ENCODE measurements at places on chromosomes 12 and 14.
A peak's percentile ranks its signal among the peaks of the same experiment; 100 is the strongest.

DNA sequence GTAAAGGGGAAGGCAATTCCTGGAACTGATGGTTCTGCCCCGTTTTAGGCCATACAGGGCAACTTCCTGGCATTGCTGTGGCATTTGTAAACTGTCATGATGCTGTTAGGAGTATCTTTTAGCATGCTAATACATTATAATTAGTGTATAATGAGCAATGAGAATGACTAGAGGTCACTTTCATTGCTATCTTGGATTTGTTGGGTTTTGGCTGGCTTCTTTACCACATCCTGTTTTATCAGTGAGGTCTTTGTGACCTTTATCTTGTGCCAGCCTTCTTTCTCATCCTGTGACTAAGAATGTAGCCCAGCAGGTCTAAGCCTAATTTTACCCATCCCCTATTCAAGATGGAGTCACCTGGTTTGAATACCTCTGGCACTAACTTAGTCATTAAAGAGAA, 51.2 kb downstream of the TESPA1 start:
- peak; percentile 37 for DNase-seq

DNA sequence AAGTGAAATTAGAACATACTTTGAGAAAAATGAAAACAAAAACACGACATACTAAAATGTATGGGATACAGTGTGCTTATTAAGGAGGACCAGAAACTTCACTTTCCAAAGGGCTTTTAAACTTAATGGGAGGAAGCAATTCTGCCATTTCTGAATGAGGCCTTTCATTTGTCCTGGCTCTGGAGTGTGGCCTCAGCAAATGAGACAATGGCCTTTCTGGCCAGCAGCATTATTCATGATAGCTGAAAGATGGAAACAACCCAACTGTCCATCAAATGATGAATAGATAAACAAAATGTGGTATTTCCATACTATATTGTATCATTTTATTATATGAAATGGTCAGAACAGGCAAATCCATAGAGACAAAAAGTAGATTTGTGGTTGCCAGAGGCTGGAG, 338.6 kb downstream of the CEP128 start:
- DNase-seq = no peak

DNA sequence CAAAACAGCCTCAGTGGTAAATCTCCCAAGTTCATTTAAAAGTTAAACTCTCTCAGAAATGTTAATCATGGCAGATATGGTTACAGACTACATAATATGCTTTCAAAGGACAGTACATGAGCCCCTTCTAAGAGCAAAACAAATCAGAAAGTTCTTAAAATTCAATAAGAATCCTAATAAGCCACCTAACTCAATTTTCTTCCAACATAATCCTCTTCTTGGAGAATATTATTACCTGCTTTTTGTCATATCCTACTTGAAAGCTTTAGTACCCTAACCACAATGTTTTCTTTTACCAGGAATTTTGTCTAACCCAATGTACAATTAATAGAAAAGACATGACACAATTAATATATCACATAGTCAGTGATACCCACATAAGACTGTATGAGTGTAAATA, 236.5 kb upstream of the ATP2B1 start:
- DNase-seq = no peak

DNA sequence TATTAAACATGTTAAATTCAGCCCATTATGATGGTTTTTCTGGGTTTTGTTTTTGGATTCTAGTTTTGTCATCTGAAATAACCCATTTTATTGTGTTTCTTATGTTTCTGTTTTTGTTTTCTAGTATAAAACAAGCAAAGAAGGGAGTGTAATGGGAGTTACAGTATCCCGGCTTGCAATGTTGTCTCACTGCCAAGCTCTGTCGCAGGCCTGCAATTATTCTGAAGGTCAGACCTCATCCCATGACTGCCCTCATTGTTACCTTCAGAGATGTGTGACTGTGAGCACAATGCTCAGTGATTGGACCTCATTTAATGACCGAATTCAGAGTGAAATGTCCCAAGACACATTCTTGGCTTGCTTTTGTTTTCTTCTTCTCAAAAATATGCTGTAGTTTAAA, 73.0 kb upstream of the ATF1 start:
- no peak for DNase-seq

- DNase-seq = no peak
These were observed 39.8 kb downstream of the CBX5 start for GRCh38 chr12:54240129-54240528.

GRCh38 chr14:21494902-21495762, 16.0 kb downstream of the METTL3 start:
- no peak for DNase-seq

DNA sequence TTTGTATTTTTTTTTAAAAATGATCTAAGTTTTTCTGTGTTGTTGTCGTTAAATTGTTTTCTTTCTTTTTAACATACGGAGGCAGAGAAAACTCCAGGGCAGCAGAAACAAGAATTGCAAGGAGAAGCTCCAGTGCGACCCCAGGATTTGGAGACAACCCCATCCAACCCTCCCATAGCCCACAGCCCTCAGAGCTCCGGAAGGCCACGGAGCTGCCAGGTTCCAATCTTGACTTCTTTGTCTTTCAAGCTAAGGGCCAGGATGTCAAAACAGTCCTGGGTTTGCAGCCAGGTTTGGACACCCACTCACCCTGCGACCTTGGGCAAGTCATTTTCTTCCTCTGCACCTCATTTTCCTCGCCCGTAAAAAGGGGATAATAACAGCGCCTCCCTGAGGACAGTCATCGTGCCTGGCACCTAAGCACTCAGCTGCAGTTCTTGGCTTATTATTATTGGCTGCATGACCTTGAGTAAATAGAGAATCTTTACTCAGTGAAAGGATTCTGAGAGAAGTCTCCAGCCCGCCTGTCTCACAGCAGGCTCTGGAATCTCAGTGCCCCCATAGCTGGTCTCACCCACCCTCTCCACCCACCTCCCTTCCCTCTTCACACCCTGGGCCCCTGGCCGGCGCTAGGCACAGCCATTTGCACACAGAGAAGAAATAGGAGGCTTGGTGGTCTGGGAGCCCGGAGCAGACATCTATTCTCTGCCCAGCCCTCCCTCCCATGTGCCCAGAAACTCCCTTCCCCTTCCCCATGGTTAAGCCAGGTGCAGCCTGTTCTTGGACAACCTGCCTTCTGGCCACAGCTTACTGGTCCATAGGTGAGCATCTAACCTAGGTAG, 79.4 kb upstream of the BCL11B start:
- no peak for DNase-seq

GRCh38 chr14:67882986-67883555, 63.5 kb downstream of the RAD51B start:
- DNase-seq = no peak

- peak; percentile 38 for DNase-seq
These were observed 165.8 kb downstream of the EMP1 start for GRCh38 chr12:13362260-13362841.

GRCh38 chr12:65853489-65854157, 29.3 kb downstream of the HMGA2 start:
- no peak for DNase-seq

GRCh38 chr14:44995770-44996294, 33.8 kb downstream of the TOGARAM1 start:
- DNase-seq = no peak

DNA sequence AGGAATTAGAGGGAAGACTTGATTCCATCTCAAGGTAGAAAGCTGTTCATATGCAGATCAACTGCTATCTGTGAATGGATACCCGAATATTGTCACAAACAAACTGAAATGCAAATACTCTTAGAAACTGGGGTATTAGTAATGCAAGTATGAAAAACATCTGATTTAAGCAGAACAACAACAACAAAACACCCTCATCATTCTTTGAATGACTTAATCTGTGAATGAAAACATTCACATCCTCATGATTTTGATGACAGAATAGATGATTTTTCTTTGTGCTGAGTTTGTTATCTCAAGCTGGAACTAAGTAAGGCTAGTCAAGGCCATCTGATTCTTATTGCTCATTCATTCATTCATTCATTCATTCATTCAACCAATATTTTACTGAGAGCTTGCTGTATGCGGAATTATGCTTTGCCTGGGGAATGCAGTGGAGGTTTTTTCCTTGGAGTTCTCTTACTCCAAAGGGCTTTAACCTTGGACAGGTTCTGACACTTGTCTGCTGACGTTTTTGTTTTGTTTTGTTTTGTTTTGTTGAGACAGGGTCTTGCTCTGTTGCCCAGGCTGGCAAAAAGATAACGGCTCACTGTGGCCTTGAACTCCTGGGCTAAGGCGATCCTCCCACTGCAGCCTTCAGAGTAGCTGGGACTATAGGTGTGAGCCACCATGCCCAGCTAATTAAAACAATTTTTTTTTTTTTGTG, 23.3 kb downstream of the OR10G3 start:
- no peak for DNase-seq

DNA sequence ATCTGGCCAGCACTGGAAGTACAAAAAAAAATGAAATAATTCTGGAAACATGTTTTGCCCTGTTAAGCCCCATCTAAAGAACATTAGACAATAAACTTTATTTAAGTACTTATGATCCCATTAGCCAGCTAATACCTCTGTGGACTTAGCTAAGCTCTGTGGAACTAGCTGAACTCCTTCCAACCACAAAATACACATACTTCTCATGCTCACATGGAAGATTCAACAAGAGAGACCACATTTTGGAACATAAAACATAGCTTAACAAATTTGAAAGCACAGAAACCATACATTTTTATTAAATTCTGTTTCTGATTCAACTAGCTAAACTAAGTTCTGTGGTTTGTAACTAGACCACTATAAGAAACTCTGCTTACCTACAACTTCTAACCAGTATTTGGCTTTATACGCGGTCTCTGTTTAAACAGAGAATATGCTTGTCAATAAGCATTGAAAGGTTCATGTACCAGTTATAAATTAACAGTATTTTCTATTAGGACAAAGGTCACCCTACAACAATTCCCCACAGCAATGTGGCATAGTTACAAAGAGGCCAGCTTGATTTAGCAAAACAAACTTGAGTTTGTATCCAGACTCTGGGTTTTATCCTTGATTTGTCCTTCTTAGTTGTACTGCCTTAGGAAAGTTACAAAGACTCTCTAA, 300.1 kb downstream of the C12orf50 start:
- DNase-seq = no peak

DNA sequence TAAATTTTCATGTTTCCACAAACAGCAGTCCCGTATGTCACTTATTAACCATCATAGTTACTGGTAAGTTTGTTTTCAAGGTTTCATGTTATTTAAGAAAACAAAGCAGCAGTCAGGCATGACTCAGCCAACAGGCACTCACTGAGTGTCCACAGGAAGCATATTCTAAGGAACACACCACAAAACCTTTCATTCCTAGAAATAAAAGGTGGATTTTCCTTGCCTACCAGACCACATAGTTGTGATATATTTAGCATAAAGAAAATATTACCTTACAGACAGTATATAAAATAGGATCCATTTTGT, 143.3 kb upstream of the AVPR1A start:
- no peak for DNase-seq

- no peak for DNase-seq
These were observed 231.2 kb upstream of the PLEKHG7 start for GRCh38 chr12:92471551-92471950.

DNA sequence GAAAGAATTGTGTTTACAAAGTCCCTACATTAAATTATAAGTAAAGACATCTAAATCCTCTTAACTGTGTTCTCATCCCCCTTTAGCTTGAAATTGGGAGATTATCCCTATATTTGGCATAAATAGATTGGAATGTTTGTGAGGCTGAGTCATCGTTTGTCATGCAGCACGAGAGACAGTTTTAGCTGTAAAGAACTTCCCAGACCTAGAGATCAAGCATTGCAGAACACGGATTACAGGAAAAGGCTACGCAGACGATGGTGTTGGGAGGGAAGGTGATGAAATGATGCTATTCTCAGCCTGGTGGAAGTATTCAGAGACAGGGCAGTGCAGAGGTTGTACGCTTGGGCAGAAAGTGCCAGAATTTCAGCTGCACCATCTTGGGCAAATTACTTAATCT, 93.8 kb downstream of the PTPRB start:
- DNase-seq = no peak

- DNase-seq = no peak
These were observed 174.2 kb downstream of the PPM1H start for GRCh38 chr12:62760779-62761178.

DNA sequence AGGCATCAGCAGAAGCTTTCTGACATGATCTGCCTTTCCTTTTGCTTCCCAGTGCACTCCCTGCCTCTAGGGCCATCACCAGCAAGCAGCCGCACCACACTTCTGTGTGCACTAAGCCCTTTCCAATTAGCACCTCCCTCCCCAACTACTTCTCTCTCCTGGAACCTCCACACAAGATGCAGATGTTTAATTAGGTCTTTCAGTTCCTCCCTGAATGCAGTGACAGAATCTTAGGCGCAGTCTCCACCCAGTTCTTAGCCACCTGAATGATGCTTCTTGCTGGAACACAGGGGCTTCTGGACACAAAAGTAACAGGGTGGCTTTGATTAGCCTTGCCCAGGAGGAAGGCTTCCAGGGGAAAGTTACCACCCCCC, 32.9 kb downstream of the NIN start:
- no peak for DNase-seq

DNA sequence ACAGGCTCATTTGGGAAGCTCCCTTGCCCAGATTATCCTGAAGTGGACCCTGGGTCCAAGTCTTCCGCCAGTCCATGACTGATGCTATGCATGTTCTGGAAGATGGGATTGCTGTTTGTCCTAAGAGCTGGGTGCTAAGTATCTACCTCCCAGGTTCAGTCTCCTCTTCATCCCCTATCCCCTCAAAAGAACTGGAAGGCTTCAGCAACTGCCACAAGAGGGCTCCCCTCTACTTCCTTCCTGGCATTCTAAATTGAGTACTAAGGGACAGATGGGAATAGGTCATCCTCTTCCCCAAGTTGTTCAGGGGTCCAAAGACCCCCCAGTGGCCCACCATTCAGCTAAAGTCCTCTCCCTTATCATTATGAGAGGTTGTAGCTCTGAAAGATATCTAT, 9.0 kb upstream of the FKBP11 start:
- DNase-seq = no peak

GRCh38 chr14:87888136-87888999, 104.6 kb downstream of the GALC start:
- no peak for DNase-seq

DNA sequence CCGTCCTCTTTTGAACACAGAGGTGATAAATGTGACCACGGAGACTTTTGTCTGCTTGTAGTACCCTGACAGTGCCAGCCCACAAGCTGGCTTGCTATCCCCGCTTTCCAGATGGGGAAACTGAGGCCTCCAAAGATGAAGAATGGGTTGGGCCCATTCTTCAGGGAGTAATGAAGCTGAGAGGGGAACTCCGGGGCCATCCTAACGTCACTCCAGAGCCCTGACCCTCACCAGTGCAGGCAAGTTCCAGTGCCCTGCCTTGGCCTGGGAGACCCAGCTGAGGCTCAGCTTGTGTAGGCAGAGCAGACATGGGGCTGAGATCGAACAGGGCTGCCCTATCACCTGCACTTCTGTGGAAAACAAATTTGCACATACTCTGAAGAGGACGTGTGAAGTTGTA, 277.1 kb downstream of the DPF3 start:
- no peak for DNase-seq

GRCh38 chr12:51907856-51908425, 637 bp downstream of the ACVRL1 start:
- DNase-seq = no peak

- no peak for DNase-seq
These were observed 126.8 kb downstream of the KCNK10 start for GRCh38 chr14:88196116-88196890.
